Smooth muscle cell of the pulmonary artery (primary cell): ENCODE measurements at places on chromosomes 6 and 20. TPM values are rescaled to one million over a fixed set of nuclear protein-coding genes. Genes with fewer than 3 reads are reported as not detected.

SLC16A10 gene
- not detected in 2 replicates for total RNA-seq

TNFRSF21 gene
- 6.3 and 18.0 TPM in 2 replicates for total RNA-seq

RPRD1B gene
- total RNA-seq = 22.2 and 23.7 TPM in 2 replicates

DOK5 gene
- total RNA-seq = 31.3 and 55.3 TPM in 2 replicates

IRAK1BP1 gene
- total RNA-seq = 2.9 and 4.2 TPM in 2 replicates

SPINT3 gene
- total RNA-seq = not detected in 2 replicates

SDCBP2 gene
- total RNA-seq = 1.8 and 2.1 TPM in 2 replicates

DDX43 gene
- 2.8 and 4.9 TPM in 2 replicates for total RNA-seq

PCK1 gene
- total RNA-seq = 0.52 TPM in 1 of 2 replicates, not detected in the other

NOL4L gene
- 3.4 and 5.5 TPM in 2 replicates for total RNA-seq

PRRT1 gene
- total RNA-seq = 0.36 and 0.39 TPM in 2 replicates

C20orf141 gene
- not detected in 2 replicates for total RNA-seq

TBC1D7 gene
- total RNA-seq = 14.9 and 17.6 TPM in 2 replicates

FAM83D gene
- total RNA-seq = 4.5 and 7.8 TPM in 2 replicates

TMEM200A gene
- 134 and 167 TPM in 2 replicates for total RNA-seq

ZC2HC1B gene
- not detected in 2 replicates for total RNA-seq

CDS2 gene
- total RNA-seq = 28.0 and 29.6 TPM in 2 replicates

SLC24A3 gene
- 0.66 and 4.1 TPM in 2 replicates for total RNA-seq

ZSCAN23 gene
- total RNA-seq = 4.7 TPM in 2 replicates

PTCHD4 gene
- 4.4 and 6.2 TPM in 2 replicates for total RNA-seq

LINC00237 gene
- total RNA-seq = not detected in 2 replicates

DNAH8 gene
- total RNA-seq = under 0.01 TPM in 1 of 2 replicates, not detected in the other

CLIC5 gene
- under 0.01 TPM in 1 of 2 replicates, not detected in the other for total RNA-seq

KHDRBS2 gene
- not detected in 2 replicates for total RNA-seq

TRIM40 gene
- total RNA-seq = not detected in 2 replicates

CLVS2 gene
- not detected in 2 replicates for total RNA-seq

ZSWIM3 gene
- 5.0 and 5.1 TPM in 2 replicates for total RNA-seq

TMEM170B gene
- 1.8 and 2.2 TPM in 2 replicates for total RNA-seq

HSF2 gene
- total RNA-seq = 16.3 and 17.2 TPM in 2 replicates

PAX1 gene
- total RNA-seq = not detected in 2 replicates

MUCL3 gene
- not detected in 2 replicates for total RNA-seq

BMP2 gene
- 5.9 and 10.3 TPM in 2 replicates for total RNA-seq

POU3F2 gene
- total RNA-seq = not detected in 2 replicates

BPI gene
- total RNA-seq = 0.13 and 0.30 TPM in 2 replicates
